ENCODE measurements at places on chromosomes 3 and 15.

GRCh38 chr15:60886680-60887079 is 342.4 kb downstream of the RORA start:
- no peak for DNase-seq

- peak; percentile 55 for DNase-seq
Observed at GRCh38 chr15:79091204-79091867, 756 bp upstream of the RASGRF1 start.

GRCh38 chr15:63133786-63134185 is 12.1 kb downstream of the LACTB start:
- DNase-seq, result no peak

DNA sequence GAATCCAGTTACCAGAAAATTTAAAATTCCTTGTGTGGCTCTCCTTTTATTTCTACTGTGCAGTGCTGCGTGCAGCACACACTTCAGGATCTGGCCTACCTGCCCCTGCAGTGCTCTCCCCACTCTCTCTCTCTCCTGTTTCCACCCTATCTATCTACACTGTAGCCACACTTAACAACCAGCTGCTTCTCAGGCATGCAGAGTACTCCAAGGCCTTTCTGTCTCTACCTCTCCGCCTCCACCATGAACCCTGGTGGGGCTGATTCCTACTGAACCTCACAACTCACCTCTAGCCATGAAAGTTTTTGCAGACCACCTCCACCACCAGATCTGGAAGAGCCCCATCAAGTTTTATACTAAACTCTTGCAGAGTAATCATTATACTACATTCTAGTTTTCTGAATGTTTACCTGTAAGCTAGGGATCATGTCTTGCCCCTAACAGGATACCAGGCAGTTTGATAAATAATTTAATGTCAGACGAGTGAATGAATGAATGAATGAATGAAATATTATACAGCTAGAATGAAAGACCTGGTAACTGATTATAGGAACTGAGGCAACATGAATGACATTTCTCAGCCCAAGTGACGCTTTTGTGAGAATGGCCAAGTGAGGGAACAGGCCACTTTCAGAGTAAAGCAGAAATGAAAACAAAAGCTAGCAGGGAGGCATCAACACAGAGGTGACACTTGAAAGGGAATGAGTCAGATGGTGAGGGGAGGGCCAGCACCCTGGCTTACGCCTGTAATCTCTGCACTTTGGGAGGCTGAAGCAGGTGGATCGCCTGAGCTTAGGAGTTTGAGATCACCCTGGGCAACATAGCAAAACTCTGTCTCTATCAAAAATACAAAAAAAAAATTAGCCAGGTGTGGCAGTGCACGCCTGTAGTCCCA is 363.5 kb downstream of the FOXP1 start:
- DNase-seq, result peak; percentile 59

GRCh38 chr15:31393444-31394091 is 66.9 kb downstream of the KLF13 start:
- no peak for DNase-seq

DNA sequence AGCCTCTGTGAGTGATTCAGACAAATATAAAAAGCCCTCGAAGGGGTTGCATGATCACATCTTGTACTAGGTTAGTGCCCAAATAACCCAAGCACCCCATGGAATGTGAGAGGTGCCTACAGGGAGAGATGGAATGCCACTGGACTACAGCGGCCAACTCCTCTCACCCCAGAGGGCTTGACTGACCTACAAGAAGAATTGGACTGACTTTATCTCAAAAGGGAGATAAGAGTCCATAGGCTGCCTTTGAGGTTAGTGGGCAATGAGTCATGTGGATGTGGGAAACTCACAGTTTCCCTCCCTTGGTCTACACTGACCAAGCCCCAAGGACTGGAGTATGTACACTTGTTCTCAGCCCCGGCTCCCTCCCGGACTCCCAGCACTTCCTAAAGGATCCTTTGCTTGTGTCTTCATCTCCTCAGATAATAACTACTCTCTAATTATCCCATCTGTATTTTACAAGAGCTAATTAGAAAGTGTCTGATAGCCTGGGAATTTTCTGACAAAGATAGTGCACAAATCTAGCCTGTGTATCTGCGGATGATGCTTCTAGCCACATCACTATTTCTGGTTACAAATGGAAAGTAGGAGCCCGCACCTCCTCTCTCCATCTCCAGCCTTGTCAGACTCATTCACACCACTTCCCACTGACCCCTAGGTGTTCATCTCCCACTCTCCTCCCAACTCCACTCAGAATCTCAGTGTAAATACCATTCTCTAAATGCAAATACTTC is 547.8 kb upstream of the TBL1XR1 start:
- no peak for DNase-seq

DNA sequence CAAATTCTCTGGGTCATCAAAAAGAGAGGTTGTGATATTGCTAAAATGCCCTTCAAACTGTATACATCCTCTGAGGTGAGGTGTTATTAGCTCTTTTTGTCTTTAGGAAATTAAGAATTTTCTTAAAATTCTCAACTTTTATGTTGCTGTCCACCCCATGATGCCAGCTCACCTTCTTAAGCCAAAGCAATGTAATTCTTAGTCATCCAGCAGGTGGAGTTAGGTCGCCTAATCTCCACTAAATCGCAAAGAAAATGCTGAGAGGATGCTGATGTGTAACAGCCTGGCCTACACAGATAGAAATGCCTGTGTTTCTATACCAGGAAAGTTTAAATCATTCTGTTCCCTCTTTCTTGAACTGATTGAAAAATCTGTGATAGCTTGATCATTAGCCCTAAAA is 770.2 kb upstream of the ALCAM start:
- no peak for DNase-seq

DNA sequence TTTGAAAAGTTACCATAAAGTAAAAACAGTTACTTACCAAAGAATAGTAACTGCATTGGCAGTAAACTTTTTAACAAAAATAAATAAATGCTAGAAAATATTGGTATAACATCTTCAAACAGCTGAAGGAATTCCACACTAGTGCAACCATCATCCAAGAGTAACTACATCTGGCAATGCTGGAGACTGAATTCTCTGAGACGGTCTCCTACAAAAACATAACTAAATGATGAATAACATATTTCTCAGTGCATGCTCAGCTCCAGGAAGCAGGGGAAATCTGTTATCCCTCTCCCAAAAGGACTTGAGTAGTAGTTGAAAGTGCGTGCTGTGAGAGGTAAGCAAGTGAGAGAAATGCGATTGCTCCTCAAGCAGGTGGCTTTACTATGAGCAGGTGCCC is 526.8 kb upstream of the CCDC54 start:
- no peak for DNase-seq

GRCh38 chr15:50815958-50816590 is 50.6 kb upstream of the SPPL2A start:
- no peak for DNase-seq

DNA sequence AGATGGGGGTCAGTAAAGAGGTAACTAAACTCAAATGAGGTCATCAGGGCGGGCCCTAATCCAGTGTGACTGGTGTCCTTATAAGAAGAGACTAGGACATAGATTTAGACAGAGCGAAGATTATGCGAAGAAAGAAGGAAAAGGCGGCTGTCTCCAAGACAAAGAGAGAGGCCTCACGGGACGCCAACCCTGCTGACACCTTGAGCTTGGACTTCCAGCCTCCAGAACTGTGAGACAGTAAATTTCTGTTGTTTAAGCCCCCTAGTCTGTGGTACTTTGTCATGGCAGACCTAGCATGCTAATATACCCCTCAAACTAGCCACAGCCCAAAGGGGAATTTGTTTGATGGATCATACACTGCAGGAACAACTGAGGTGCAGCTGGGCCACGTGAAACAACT is 183.0 kb downstream of the ABHD5 start:
- no peak for DNase-seq

GRCh38 chr3:180657094-180657493 is 22.2 kb downstream of the CCDC39 start:
- no peak for DNase-seq

GRCh38 chr15:85496551-85497171 is 116.3 kb downstream of the AKAP13 start:
- DNase-seq, result no peak

DNA sequence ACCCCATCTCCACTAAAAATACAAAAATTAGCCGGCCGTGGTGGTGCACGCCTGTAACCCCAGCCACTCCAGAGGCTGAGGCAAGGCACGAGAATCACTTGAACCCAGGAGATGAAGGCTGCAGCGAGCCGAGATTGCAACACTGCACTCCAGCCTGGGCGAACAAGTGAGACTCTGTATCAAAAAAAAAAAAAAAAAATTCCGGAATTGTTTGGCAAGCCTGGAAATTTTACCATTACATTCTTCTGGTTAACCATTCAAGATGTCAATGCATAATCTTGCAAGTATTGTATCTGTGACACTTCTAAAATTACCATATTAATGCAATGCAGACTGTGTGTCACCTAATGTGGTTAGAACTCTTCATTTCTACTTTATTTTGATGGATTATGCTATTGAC is 67.0 kb downstream of the CSNK1G1 start:
- no peak for DNase-seq

GRCh38 chr3:3665961-3666640 is 133.1 kb upstream of the LRRN1 start:
- DNase-seq, result no peak

DNA sequence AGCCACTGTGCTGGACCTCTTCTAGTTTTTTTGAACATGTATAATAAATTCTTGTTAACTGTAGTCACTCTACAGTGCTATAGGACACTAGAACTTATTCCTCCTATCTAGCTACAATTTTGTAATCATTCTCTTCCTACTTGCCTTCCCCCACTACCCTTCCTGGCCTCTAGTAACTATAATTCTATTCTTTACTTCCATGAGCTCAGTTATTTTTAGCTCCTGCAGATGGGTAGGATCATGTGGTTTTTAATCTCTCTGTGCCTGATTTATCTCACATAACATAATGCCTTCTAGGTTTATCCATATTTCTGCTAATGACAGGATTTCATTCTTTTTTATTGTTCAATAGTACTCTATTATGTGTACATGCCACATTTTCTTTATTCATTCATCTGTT is 113.2 kb upstream of the FGF7 start:
- DNase-seq, result no peak

- no peak for DNase-seq
Observed at GRCh38 chr15:82052751-82053150, 6.9 kb upstream of the MEX3B start.

- DNase-seq, result no peak
Observed at GRCh38 chr3:191361456-191361855, 31.1 kb upstream of the UTS2B start.

GRCh38 chr3:57808961-57809608 is 53.0 kb downstream of the SLMAP start:
- no peak for DNase-seq

- no peak for DNase-seq
Observed at GRCh38 chr3:31016196-31016595, 121.7 kb upstream of the GADL1 start.

- DNase-seq, result no peak
Observed at GRCh38 chr3:192884777-192885773, 32.6 kb downstream of the MB21D2 start.

- DNase-seq, result no peak
Observed at GRCh38 chr15:73872346-73872745, 1.0 kb upstream of the TBC1D21 start.

GRCh38 chr3:72187131-72187530 is 402.2 kb upstream of the PROK2 start:
- no peak for DNase-seq

GRCh38 chr15:81314378-81314777 is 9.6 kb downstream of the STARD5 start:
- DNase-seq, result no peak

DNA sequence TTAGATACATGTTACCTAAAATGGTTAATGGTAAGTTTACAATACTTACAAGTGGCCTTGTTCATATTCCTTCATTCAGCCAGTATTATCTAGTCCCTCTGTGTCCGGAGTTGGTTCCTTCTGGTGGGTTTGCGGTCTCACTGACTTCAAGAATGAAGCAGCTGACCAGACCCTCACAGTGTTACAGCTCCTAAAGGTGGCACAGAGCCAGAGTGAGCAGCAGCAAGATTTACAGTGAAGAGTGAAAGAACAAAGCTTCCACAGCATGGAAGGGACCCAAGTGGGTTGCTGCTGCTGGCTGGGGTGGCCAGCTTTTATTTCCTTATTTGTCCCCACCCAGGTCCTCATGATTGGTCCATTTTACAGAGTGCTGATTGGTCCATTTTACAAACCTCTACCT is 916.8 kb downstream of the MCTP2 start:
- no peak for DNase-seq

GRCh38 chr3:120561251-120562045 is 34.7 kb upstream of the NDUFB4 start:
- peak; percentile 70 for DNase-seq

- peak; percentile 64 for DNase-seq
Observed at GRCh38 chr15:72227192-72227586, 3.8 kb downstream of the PKM start.

GRCh38 chr15:38421069-38421690 is 32.7 kb upstream of the FAM98B start:
- no peak for DNase-seq

GRCh38 chr15:76199106-76200082 is 111.9 kb downstream of the ETFA start:
- no peak for DNase-seq

GRCh38 chr3:171260466-171260865 is 199.7 kb downstream of the TNIK start:
- no peak for DNase-seq

DNA sequence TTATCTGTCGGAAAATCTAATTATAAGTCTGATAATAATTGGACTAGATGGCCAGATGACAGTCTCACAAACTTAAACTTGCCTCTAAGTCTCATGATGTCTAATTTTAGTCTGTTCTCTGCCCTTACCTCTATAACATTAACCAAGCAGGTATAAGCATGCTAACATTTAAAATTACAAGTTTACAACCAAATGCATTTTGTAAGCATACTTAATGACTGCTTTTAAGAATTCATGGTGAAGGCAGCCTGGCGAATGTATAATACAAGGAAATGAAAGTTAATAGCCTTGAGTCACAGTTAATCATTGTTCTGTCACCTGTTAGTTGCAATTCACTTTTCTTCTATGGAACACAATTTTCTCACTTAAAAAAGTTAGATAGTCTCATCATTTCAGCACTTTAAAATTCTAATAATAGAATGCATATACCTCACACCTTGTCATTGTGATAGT is 16.5 kb downstream of the BCHE start:
- DNase-seq, result no peak

- no peak for DNase-seq
Observed at GRCh38 chr15:64134345-64134829, 17.1 kb upstream of the SNX22 start.

DNA sequence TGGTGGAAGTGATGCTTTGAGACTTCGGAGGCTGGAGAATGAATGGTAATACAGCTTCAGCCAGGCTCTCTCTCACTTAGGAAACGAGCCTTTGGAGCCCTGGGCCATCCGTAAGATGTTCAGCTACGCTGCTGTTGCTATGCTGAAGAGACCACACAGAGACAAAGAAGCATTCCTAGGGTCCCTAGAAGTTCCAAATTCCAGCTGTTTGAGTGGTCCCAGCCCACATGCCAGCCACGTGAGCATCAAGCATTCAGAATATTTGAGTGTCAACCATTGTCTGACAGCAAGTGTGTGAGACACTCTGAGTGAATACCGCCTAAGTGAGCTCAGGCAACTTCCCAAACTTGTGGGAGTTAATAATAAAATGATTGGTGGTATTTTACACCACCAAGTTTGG is 212.9 kb downstream of the CD47 start:
- no peak for DNase-seq

GRCh38 chr3:173214576-173214975 is 73.5 kb upstream of the SPATA16 start:
- no peak for DNase-seq
